ENCODE measurements at places on chromosomes 11 and 22. TPM values are rescaled to one million over a fixed set of nuclear protein-coding genes. Genes with fewer than 3 reads are reported as not detected.

The RIMBP3B gene
- not detected for total RNA-seq

The MRGPRE gene
- 0.48 TPM for total RNA-seq

The ASCL2 gene
- total RNA-seq, result 2.4 TPM

DNA sequence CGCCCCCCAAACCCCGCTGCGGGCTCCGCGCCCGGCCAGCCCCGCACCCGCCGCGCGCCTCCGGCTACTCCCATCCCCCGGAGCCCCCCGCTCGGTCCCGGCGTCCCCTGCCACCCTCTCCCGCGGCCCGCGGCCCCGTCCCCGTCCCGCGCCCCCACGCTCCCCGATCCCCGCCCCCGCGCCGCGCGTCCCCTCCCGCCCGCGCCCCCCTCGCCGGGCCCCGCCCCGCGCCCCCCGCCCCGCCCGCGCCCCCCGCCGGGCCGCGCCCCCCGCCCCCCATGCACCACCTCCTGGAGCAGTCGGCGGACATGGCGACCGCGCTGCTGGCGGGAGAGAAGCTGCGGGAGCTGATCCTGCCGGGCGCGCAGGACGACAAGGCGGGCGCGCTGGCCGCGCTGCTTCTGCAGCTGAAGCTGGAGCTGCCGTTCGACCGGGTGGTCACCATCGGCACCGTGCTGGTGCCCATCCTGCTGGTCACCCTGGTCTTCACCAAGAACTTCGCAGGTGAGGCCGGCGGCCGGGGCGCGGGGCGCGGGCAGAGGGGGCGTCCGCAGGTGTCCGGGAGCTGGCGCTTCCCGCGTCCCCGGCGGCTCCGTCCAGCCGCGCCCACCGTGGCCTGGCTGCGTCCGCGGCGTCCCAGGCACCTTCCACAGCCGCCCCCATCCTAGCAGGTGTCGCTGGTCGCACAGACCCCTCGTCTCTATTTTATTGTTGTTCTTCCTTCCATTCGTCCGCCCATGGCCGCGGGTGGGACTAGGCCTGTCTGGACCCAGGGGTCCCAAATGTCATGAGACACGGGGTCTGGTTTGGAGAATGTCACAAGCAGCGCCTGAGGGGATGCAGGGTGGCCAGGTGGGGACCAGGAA, at the start of gene PANX2:
Gene PANX2 (plus strand): TSS at position 279 of the 866 bp plus-strand sequence. CDS start 0 bp downstream, at position 279.
- no peak for DNase-seq

DNA sequence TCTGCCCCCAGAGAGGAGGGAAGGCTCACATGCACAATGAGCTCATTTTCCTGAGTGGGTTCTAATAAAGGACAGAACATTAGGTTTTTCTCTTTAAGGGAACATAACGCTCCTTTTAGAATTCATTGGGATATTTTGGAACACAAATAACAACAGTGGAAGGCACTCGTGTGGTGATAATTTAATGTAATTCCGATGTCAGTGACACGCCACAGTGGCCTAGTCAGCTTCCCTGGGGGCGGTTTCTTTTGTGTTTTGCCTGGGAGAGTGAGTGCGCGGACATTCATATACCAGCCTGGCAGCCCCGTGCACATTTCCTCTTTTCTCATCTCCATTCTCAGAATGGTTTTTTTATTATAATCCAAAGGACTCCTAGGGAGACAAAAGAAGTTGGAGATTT, 41.1 kb downstream of the SEZ6L start:
- no peak for DNase-seq

DNA sequence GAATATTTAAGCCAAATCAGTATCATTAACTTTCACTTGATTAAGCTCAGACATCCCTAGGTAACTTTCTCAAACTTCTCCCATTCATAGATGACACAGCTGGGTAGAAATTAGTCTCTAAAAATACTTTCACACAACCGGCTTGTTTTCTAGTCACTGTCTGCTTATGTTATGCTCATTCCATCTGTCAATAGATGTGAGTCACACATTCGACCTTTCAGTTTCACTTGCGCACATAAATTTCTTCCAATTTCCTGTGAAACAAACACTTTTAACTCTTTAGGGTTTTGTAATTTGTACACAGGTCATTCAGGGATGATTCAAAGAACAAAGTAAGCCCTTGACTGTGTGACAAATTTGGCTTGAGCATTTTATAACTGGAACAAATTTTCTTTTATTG, 723.0 kb downstream of the KCNA4 start:
- no peak for DNase-seq

GRCh38 chr11:34647131-34647530, 26.2 kb downstream of the EHF start:
- no peak for DNase-seq
